ENCODE measurements at places on chromosomes 2 and 18. TPM values are rescaled to one million over a fixed set of nuclear protein-coding genes. Genes with fewer than 3 reads are reported as not detected.

Gene VWA3B
- total RNA-seq: 0.27 TPM

Gene SF3B6
- total RNA-seq: 44.1 TPM

Gene EMILIN2
- 27.4 TPM for total RNA-seq

Gene GPR45
- total RNA-seq: not detected

Gene SOWAHC
- total RNA-seq: 29.4 TPM

Gene CD8B
- 3.5 TPM for total RNA-seq

GRCh38 chr2:107001964-107002696, 116.2 kb upstream of the ST6GAL2 start:
- no peak for DNase-seq
- H3K36me3 ChIP-seq: no peaks in the 10 kb centered on the region
- H3K4me1 ChIP-seq: peaks cover 2% of the 10 kb centered on the region
- no peak overlapping the region for H3K4me3 ChIP-seq
- no peaks in the 10 kb centered on the region for H3K27me3 ChIP-seq

GRCh38 chr2:65061146-65061909, 5.1 kb downstream of the CEP68 start:
- no peaks in the 10 kb centered on the region for H3K27me3 ChIP-seq
- peaks cover 69% of the 10 kb centered on the region for H3K4me1 ChIP-seq
- H3K4me3 ChIP-seq: no peak overlapping the region
- DNase-seq: no peak
- no peaks in the 10 kb centered on the region for H3K36me3 ChIP-seq

DNA sequence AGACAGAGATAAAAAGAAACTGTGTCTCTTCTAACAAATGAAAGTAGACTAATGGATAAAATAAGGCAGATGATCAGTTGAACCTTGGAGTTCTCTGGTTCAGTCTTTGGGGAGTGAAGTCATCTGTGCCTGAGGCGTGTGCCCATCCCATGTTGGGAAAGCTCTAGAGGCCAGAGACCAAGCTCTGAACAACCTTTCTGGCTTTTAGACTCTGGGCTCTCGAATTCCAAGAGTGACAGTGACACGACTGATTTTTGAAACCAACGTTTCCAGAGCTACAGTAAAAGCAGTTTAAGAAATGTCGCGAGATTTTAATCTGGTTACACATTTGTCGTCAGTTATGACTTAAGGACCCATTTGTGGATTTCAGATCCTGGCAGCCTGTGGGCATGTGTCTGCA, 83.7 kb upstream of the APCDD1 start:
- H3K4me3 ChIP-seq: no peak overlapping the region
- DNase-seq: no peak

DNA sequence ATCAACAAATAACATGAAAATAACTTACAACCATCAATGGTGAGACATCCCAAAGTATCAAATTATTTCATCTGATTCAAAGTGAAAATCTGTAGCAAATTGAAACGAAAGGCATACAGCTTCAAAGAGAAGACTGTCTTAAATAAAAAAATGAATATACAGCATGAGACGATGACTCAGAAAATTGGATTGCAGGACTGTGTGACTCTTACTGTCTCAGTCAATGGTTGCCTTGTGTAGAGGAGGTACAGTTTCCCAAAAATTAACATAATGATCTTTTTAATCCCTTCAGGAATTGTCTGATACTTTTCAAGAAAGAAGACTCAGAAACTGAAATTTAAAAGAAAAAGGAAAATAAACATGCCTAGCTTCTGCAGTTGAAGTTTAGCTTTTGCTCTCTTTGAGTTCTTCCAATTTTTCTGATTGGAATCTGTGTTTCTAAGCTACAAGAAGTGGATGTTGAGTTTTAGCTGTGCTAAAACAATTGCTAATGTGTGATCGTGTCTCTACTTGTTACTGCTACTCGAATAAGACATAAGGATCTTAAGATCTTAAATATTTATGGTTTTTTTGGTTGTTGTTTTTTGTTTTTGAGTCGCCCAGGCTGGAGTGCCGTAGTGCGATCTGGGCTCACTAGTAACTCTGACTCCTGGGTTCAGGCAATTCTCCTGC, 41.1 kb upstream of the EPB41L3 start:
- no peak overlapping the region for H3K4me3 ChIP-seq
- H3K36me3 ChIP-seq: no peaks in the 10 kb centered on the region
- DNase-seq: no peak
- H3K27me3 ChIP-seq: no peaks in the 10 kb centered on the region

GRCh38 chr2:105237045-105237765, 4.3 kb upstream of the GPR45 start:
- H3K27ac ChIP-seq: no peak overlapping the region
- no peak for DNase-seq
- H3K4me1 ChIP-seq: no peaks in the 10 kb centered on the region
- no peaks in the 10 kb centered on the region for H3K27me3 ChIP-seq
- no peaks in the 10 kb centered on the region for H3K36me3 ChIP-seq

DNA sequence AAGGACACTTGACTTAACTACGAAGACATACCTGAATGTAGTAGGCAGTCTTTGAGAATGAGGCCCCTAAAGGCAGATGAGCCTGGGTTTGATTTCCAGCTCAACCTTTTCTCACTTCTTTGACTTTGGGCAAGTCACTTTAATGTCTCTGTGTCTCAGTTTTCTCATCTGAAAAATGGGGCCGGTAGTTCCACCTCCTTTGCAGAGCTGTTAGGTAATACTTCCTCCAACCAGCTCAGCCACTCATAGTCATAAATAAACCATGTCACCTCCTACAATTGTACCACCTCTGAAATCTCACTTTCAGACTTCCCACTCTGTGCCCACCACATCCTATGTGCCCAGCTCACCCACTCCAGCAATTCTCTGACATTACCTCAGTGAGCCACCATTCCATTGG, 10.4 kb downstream of the ARHGAP25 start:
- no peak overlapping the region for H3K4me3 ChIP-seq
- H3K27ac ChIP-seq: no peak overlapping the region
- H3K36me3 ChIP-seq: no peaks in the 10 kb centered on the region
- H3K4me1 ChIP-seq: no peaks in the 10 kb centered on the region

GRCh38 chr2:119756837-119757236, 2.9 kb upstream of the PTPN4 start:
- H3K4me3 ChIP-seq: no peak overlapping the region
- H3K27ac ChIP-seq: no peak overlapping the region
- no peaks in the 10 kb centered on the region for H3K27me3 ChIP-seq
- DNase-seq: peak; percentile 18
- no peaks in the 10 kb centered on the region for H3K36me3 ChIP-seq
